ENCODE measurements at places on chromosomes 2 and 18.

- no peak for DNase-seq
These were observed 21.3 kb upstream of the TAF1B start for GRCh38 chr2:9821805-9822445.

GRCh38 chr2:113190871-113191270 lies 17.1 kb downstream of the PSD4 start:
- no peak for DNase-seq

GRCh38 chr18:23131693-23132319 lies 3.5 kb upstream of the CABLES1 start:
- DNase-seq: no peak

GRCh38 chr2:124530203-124530602 lies 505.1 kb downstream of the CNTNAP5 start:
- no peak for DNase-seq

- DNase-seq: no peak
These were observed 5.0 kb downstream of the AP1S3 start for GRCh38 chr2:223832241-223832903.

GRCh38 chr2:128986867-128987268 lies 668.2 kb upstream of the HS6ST1 start:
- no peak for DNase-seq

DNA sequence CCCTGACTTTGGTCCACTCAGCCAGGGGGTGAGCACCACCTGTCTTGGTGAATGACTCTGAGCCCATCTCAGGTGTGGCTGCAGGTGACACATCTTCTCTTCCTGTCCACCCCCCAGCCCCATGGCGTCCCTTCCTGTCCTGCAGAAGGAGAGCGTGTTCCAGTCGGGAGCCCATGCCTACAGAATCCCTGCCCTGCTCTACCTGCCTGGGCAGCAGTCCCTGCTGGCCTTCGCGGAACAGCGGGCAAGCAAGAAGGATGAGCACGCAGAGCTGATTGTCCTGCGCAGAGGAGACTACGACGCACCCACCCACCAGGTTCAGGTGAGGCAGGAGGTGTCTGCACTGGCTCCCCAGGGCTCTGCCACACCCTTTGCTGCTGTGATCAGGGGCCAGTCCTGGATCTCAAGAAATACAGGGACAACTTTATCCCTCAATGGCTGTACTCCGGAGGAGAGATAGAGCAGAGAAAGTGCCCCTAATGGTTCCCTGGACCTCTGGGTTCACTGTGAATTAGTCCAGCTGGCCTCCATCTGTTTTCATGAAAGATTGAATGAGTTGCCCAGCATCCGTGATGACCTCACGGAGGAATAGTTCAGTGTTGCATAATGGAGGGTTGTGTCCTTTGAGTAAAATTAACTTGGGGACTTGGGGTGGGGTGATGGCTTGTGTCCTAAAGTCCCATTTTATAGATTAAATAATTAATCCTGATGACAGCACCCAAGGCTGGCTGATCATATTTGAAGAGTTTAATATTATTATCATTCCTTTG lies at the start of gene NEU2:
TSS of gene NEU2 (plus strand) at position 122 of the 770 bp plus-strand sequence. CDS start at position 122, 0 bp downstream.
- no peak for DNase-seq

DNA sequence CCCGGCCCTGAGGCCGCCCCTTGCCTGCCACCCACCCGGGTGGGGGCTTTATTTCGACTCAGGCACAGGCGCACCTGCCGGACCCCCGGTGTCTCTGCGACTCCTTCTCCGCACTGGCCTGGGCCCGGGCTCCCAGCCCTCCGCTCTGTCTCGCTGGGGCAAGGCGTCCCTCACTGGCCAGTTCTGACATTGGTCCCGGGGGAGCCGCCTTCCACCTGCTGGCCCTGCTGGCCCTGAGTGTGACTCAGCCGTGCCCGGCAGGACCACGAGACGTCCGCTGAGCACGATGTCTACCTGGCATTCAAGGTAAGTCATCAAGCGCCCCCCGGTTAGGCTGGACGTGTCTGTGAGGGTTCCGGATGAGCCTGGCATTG lies 131.5 kb upstream of the CTDP1 start:
- no peak for DNase-seq

DNA sequence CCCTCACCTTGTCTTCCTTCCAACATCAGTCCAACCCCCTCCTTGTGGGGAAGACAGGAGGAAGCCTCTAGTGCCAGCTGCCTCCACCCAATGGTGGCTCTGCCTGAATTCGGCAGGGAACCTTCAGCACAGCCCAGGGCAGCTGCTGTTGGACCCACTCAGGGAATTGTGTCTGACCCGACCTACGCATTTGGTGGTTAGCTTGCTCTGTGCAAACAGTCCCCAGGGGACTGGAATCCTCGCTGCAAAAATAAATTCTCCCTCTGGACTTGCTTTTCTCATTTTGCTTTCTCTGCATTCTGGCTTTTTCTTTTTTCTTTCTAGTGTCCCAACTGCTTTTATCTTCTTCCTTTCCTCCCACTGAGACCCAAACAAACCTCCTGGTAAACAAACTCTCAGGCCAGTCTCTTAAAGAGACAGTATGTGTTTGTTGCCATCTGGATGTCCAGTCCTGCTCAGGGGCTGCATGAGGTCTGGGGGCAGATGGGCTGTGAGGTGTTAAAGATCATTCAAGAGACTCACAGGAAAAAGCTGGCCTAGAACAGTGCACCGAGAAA lies 137.7 kb upstream of the HAAO start:
- no peak for DNase-seq

- DNase-seq: no peak
These were observed 25.0 kb upstream of the GMCL1 start for GRCh38 chr2:69804416-69804815.

DNA sequence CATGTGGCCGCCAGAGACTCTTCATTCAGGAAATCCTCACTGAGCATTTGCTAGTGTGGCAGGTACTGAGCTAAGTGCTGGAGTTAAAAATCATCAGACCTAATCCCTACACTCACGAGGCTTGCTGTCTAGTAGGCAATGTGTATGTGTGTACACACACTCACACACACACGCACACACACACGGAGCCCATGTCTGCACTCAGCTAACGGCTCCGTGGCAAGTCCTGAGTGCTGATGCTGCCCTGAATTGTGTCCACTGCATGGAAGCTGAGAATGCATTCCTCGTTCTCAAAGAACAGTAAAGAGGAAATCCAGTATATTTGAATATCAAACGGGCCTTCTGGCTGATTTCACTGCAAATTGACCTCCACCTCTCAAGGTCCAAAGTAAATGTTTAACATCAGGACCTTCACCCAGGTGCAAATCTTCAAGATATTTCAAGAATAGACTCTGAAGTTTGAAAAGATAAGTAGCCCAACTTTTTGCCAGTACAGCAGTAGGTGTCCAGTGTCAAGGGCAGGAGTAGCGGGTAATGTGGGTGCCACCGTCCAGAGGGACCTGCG lies 136.1 kb upstream of the TTC39C start:
- DNase-seq: no peak

- no peak for DNase-seq
These were observed 55.6 kb downstream of the PKP4 start for GRCh38 chr2:158512323-158512722.

DNA sequence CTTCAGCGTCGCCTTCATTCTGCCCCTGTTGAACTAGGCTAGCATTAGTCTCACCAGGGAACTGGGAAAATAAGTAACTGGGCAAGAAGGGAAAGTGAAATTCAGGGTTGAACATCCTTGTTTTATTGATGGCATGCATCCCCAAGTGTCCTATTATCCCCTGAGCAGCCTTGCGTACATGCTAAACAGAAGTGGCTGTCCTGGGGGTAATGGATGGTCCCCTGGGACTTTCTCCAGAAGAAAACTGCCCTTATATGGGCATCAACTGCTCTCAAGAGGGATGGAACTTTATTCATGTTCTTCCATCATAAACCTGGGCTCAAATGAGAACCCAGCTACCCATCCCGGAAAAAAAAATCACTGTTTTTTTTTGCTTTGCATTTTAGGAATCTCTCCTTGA lies 11.8 kb upstream of the SMIM21 start:
- DNase-seq: no peak

DNA sequence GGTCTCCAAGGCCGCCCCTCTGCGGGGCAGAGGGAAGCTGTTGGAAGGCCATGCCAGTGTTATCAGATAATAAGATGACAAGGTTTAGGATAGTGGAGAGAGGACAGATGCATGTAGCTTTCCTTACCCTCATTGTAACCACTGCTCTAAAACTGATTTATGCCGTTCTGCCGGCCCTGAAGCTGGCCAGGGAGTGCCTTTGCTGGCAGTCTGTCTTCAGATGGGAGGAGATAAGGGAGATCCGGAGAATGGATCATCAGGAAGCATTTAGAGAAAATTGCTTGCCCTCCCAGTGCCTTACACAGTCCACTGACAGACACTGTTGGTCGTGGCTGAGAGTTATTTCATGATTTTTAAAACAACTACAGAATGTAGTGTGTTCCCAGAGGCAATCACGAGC lies 35.4 kb upstream of the MYO3B start:
- no peak for DNase-seq

DNA sequence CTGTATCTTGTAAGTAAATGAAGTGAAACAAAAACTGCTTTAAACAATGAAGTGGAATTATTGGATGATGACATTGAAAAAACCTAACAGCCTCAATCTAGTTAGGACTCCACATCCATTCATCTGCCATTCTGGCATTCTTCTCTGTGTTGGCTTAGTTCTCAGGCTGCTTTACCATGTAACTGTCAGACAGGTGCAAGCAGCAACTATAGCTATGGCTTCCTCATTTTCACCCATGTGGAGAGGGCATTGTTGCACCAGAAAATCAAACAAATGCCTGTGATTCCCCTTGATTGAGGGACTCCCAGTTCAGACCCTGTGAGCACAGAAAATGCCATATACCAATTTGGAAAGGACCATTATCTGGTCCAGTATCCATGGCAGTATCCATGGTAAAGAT lies 129.5 kb upstream of the NYAP2 start:
- DNase-seq: no peak

DNA sequence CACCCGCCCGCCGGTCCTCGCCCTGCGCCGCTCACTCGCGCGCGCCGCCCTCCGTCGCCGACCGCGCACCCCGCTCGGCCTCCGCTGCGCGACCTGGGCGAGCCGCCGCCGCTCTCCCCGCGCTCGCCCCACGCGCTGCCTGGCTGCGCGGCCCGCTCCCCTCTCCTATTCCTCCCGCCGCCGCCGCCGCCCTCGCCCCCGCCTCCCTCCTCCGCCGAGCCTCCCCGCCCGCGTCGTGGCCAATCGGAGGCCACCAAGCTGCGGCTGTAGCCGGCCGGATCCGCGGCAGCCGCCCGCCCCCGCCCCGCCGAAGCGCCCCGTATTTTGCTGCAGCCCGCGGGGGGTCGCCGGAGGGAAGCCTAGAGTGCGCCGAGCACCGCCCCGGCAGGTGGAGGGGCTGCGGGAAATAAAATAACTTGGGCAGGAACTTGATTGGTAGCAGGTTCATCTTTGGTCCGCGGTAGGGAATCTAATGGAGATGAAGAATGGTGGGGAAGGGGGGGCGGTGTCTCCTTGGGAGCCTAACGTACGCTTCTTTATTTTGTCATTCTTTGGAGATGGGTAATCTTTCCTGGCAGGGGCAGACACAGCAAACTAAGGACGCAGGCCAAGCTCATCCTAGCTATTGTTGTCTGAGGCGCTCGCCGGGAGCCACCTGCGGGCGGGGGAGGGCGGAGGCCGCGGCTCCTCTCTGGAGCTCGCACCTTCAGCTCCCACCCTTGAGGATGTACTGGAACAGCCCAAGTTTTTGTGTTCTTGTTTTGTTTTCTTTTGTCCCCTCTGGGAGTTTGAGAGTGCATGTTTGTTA lies 1.1 kb upstream of the CDH2 start:
- no peak for DNase-seq

DNA sequence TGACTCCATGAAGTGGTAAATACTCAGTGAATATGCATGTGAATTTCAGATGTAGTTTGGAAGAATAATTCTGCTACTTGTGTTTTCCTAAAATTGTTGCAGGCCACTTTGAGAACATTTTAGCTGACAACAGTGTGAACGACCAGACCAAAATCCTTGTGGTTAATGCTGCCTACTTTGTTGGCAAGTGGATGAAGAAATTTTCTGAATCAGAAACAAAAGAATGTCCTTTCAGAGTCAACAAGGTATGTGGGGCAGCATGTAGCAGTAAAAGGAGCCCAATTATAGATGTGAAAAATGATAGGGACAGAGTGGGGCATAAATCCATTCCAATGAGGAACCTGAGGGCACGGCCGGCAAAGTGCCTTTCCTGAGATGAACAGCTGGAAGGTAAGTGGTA lies 16.1 kb downstream of the SERPINB5 start:
- DNase-seq: no peak

- DNase-seq: no peak
These were observed 1.5 kb downstream of the OSBPL1A start for GRCh38 chr18:24396082-24396633.

GRCh38 chr2:67880291-67880761 lies 182.5 kb downstream of the C1D start:
- no peak for DNase-seq

GRCh38 chr2:64289251-64289650 lies 145.0 kb upstream of the PELI1 start:
- no peak for DNase-seq

DNA sequence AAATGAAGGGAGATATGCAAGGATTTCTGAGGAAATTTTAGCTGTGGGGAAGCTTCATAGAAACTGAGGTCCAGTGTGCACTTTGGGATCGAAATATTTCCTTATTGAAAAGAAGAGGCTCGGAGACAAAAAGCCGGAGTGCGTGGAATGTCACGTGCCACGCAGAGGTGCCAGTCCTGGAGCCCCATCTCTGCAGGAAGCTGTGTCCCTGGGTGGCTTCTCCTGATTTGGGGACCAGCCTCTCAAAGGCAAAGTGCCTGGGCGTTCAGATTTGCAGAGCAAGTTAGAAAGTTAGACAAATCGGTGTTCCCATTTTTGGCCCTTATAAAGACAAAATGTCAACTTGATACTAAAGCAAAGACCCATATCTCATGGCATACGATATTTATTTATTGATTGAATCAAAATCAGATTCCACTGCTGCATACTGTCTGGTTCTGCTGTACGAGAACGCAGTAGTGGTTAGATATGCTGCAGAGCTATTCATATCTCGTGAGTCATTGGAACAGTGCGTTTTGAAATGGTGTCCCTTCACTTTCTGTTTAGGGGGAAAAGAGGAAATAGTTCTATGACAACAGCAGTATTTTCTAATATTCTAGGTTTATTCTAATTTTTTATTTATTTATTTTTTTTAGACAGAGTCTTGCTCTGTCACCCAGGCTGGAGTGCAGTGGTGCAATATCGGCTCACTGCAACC lies 9.1 kb upstream of the ATG16L1 start:
- DNase-seq: no peak

Data from stimulated activated CD8-positive, alpha-beta memory T cell treated with anti-CD3 and anti-CD28 coated beads, Interleukin-7, amount 100 ng/mL, for 24 hours (primary cell).